ENCODE measurements at places on chromosomes 1 and 21.

- DNase-seq = peak; percentile 98
These were observed 61.3 kb downstream of the FAAP20 start for GRCh38 chr1:2133039-2133878.

- no peak for DNase-seq
These were observed 150.1 kb downstream of the CDC7 start for GRCh38 chr1:91650764-91651163.

- DNase-seq = peak; percentile 24
These were observed 898 bp upstream of the TMEM200B start for GRCh38 chr1:29124366-29125236.

DNA sequence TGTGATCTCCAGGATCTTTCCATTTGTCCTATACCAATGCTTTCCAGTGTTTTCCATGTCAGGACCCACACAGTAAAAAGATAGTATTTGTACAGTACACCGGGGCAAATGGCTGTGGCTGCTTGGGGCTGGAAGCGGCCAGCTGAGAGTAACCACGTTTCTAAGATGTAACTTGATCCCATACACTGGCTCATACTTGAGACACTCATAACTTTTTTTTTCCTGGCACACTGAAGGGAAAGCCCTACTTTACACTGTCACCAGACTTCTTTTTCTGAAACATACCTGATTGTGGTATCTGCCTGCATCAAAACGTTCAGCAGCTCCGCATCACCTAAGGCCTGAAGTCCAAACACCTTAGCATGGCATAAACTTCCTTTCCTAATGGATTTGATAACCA lies 21.6 kb downstream of the VPS13D start:
- no peak for DNase-seq

- no peak for DNase-seq
These were observed 21.1 kb downstream of the FOXJ3 start for GRCh38 chr1:42313970-42314369.

Data from CD4-positive, alpha-beta T cell treated with Interleukin-15 for 1 hour (primary cell).